ENCODE measurements at places on chromosomes 1 and 21.

GRCh38 chr1:159011751-159012150 lies 2.0 kb downstream of the IFI16 start:
- DNase-seq = no peak

GRCh38 chr21:34217263-34217662 lies 143.9 kb downstream of the MRPS6 start:
- DNase-seq = no peak

DNA sequence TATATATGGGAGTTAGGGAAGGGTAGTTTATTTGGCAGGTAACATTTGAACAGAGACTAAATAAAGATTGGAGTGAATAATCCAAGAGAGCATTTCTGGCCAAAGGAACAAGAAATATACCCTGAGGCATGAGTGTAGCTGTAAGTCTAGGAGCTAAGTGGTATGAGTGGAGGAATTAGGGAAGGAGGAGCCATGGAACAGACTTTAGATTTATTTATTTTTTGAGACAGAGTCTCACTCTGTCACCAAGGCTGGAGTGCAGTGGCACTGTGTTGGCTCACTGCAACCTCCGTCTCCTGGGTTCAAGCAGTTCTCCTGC lies 18.4 kb downstream of the CAPZA1 start:
- no peak for DNase-seq

- no peak for DNase-seq
Observed at GRCh38 chr1:170095976-170096748, 21.7 kb upstream of the KIFAP3 start.

GRCh38 chr1:3004285-3005205 lies 16.7 kb upstream of the ACTRT2 start:
- DNase-seq = no peak

- DNase-seq = no peak
Observed at GRCh38 chr1:244326757-244327156, 125.0 kb downstream of the ADSS2 start.

GRCh38 chr1:221884821-221885220 lies 142.9 kb upstream of the DUSP10 start:
- DNase-seq = no peak

DNA sequence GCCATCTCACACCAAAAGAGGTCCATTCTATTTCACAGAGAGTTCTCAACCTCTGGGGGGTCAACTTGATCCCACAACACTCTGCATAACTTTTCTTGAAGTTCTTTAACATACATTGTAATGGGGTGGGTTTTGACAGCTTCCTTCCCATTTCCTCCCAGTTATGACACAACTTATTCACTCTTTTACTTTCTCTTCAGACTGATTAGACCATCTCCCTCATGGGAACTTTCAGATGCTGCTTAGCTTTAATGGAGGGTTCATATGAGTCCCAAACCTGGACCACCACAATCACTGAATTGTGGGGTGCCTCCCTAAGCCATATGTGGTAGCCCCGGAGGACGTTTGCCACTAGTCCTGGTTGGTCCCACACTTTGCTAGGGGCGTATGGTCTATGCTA lies 28.3 kb upstream of the KCNJ15 start:
- DNase-seq = no peak

- no peak for DNase-seq
Observed at GRCh38 chr1:111846842-111847241, 91.1 kb downstream of the DDX20 start.

DNA sequence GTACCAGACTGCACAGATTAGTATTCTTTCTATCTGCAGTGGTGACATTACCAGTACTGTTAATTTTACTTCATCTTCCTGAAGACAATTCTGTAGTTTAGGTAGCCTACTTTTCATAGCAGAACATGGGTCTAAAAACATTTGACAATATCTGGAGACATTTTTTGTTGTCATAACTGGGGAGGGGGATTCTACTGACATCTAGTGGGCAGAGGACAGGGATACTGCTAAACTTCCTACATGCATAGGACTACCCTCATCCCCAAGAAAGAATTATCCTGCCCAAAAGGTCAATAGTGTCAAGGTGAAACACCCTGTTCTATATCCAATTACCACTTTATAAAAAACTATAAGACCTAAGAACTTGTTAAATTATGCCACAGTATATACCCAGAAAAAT lies 3.4 kb upstream of the ARHGAP29 start:
- DNase-seq = no peak

GRCh38 chr1:150809651-150810050 lies 1.6 kb upstream of the CTSK start:
- no peak for DNase-seq

DNA sequence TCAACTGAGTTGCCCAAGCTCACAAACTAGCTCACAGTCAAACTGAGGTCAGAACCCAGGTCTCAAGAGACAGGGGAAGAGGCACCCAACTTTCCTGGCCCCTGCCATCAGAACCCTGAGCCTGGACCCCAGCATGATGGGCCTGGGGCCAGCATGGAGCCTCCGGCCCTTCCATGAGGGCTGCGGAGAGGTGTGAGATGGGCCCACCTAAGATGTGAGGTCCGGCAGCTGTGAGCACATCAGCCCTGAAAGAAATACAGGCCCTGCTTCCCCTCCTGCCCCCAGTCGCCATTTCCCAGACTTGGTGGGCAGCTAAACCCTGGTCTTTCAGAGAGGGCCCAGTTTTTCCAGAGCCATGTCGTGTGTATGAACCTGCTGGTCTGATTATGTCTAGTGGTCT lies 30.6 kb downstream of the QSOX1 start:
- no peak for DNase-seq

DNA sequence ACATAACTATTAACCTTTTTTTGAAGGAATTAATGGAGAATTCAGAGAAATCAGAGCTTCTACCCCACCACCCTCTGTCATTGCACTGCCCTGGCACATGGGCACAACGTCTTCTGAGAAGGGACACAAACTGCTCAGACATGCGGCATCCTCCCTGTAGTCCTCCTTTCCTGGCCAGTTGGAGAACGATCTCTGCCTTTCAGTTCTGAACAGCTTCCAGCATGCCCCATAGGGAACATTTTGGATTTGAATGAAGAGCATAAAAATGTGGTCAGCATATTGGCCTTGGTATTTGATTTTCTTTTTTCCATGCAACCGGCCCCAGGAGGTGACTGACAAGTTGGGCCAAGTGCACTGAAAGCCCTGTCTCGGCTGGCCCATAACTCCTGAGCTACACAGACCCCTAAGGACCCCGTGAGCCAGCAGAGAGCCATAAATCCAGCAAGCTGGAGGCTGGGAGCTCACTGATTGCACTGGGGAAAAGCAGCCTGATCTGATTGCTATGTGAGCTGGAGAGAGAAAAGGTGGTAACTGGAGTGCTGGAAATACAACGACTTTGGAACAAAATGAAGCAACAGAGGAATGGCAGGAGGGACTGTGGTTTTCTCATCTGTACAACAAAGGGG lies 10.9 kb upstream of the BLACAT1 start:
- no peak for DNase-seq

- no peak for DNase-seq
Observed at GRCh38 chr21:17784604-17785402, 34.4 kb downstream of the C21orf91 start.

GRCh38 chr21:33121715-33122475 lies 52.0 kb downstream of the OLIG1 start:
- DNase-seq = no peak

- DNase-seq = no peak
Observed at GRCh38 chr1:217134857-217135568, 411.8 kb upstream of the ESRRG start.

DNA sequence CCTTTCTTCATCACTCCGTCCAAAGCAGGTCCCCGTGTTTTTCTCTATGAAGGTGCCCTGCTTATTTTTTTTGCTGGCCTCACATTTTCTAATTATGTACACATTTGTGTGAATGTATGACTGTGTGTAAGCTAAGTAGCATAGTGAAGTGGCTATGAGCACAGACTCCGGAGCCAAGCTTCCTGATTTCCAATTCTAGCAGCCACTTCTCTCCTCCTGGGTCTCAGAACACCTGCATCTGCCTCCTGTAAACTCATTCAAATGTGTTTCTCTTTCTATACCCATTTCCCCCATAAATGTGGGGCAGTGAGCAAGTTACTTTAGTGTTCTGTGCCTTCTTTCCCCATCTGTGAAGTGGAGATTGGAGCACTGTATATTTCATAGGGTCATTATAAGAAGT lies 2.1 kb downstream of the SLAMF6 start:
- DNase-seq = no peak

DNA sequence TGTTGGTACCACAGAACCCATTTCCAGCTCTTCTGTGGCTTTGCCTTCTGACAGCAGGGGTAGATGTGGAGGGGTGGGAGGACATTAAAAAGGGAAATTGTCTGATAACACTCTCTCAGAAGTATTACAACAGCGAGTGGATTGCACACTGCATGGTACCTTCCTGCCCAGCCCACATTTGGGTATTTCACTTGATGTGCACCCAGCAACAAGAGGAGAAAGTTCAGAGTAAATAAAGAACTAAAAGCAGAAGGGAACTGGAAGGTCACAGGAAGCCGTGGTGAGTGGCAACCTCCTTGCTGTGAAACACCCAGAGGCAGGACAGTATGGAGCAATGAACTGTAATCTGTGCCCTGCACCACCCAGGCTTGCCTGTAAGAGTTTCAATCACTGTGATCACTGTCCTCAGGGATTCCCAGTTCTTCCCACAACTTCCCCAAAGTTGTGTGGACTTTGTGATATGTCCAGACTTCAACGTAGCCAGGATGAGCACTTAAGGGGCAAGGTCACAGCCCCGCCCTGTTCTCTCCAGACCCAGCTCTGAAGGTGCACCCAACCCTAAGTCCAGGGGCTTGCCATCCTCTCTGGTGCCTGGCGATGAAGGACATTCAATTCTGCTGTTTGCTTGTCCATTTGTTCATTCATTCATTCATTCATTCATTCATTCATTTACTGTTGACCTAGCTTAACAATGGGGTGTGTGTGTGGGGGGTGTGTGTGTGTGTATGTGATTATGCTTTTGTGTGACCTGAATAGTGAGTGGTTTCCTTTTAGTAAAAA lies 18.7 kb upstream of the F5 start:
- no peak for DNase-seq

- DNase-seq = no peak
Observed at GRCh38 chr21:44083631-44084291, 23.4 kb upstream of the PWP2 start.

- DNase-seq = no peak
Observed at GRCh38 chr1:159646687-159647086, 59.1 kb downstream of the APCS start.

GRCh38 chr1:181057079-181057478 lies 23.3 kb downstream of the MR1 start:
- DNase-seq = no peak

GRCh38 chr1:211947396-211948295 lies 87.7 kb downstream of the INTS7 start:
- no peak for DNase-seq

DNA sequence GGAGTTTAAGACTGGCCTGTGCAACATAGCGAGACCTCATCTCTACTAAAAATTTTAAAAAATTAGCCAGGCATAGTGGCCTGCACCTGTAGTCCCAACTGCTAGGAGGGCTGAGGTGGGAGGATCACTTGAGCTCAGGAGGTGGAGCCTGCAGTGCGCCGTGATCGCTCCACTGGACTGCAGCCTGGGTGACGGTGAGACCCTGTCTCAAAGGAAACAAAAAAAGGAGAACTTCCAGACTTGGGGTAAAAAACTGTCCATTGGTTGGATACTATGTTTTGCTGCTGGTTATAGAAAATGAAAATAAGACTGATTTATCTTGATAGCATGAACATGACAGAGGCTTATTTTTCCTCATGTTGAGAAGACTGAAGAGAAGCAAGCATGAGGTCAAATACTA lies 79.4 kb downstream of the WDR4 start:
- DNase-seq = no peak

GRCh38 chr1:5858844-5859407 lies 133.3 kb downstream of the NPHP4 start:
- DNase-seq = no peak

DNA sequence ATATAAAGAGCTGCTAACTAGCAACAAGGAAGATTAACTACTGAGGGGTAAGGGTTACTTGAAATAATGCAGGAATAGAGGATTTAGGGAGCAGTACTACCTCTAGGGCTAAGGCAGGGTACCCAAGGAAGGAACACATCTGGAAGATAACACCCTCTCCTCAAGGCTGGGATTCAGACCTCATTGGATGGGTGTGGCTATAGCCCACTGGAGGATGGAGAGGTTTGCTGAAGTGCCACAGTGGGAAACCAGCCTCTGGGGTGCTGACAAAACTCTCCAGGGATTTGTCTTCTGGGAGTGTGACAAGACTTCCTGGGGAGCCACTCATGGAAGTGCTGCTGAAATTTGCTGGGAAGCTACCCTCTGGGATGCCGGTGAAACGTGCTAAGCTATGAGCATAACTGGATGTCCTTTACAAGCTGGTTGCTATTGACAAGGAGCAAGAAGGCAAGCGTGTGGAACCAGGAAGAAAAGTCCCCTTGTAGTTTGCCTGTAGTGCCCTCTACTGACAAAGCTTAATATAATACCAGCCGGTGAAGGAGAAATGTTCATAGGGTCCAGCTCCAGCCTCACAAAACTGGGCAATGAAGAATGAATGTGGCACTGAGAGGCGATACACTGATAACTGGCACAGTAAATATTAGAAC lies 122.8 kb upstream of the USP24 start:
- DNase-seq = peak; percentile 19

DNA sequence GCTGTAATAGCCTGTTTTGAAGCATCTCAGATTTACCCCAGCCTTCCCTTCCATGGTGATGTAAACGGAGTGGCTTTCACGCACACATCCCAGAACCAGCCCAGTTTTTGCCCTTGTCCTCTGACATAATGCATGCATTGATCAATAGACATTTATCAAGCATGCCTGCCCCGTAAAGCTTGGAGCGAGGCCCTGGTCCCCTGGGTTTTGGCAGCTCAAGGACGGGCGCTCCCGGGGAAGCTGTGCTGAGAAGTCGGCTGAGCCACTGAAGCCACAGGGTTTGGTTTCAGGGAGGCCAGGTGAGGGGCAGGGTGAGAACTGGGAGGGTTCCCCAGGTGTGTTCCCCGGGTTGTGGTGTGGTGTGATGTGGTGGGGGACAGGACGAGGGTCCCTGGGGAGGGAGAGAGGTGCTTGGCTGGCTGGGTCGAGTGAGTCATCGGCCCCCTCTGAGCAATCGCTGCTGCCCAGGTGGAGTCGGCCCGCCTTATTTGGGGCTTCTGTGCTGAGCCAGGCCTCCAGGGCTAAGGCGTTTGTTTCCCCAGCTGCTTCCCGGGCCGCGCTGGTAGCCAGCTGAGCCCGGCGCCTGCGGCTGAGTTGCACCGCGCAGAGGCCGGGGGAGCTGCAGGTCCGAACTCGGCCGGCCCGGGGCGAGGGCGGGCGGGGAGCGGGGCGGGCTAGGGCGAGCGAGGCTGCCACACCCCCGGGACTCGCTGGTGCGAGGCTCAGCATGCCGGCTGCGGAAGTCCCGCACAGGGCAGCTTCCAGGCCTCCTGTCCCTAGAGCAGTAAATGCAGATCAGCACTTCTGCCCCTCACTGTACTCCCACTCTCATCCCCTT lies 23.6 kb downstream of the ATP2B4 start:
- DNase-seq = peak; percentile 40

- DNase-seq = no peak
Observed at GRCh38 chr1:151968058-151968457, 25.6 kb downstream of the S100A10 start.

DNA sequence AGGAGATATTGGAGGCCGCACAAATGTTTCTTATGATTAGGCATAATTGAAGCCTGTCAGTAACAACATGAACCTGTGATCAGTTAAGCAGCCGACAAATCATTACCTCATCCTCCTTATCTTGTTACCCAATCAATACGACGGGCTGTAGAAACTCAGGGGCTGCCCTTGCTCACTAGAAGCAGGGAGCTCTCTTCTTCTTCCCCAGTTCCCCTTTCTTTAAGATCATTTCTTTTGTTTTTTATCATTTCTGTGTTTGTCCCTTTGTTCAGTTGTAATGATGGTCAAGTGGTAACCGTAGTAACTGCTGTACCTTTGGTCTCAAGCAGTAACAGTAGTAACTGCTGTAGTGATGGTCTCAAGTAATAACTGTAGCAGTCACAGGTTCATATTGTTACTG lies 13.8 kb upstream of the FCGR2A start:
- DNase-seq = no peak

Data from 8988T (cell line).